Smooth muscle cell of bladder (primary cell): ENCODE measurements at places on chromosomes 16 and 17. TPM values are rescaled to one million over a fixed set of nuclear protein-coding genes. Genes with fewer than 3 reads are reported as not detected.

STH gene
- total RNA-seq = not detected in 2 replicates

EMP2 gene
- 9.2 and 16.1 TPM in 2 replicates for total RNA-seq

FZD2 gene
- total RNA-seq = 7.7 and 10.0 TPM in 2 replicates

ARL5C gene
- not detected in 2 replicates for total RNA-seq

JPT1 gene
- 40.0 and 49.9 TPM in 2 replicates for total RNA-seq

MT3 gene
- total RNA-seq = 0.37 TPM in 1 of 2 replicates, not detected in the other

NLGN2 gene
- 4.1 and 6.3 TPM in 2 replicates for total RNA-seq

NHERF2 gene
- 27.0 and 28.1 TPM in 2 replicates for total RNA-seq

SDK2 gene
- total RNA-seq = under 0.01 and 0.09 TPM in 2 replicates

GPRC5C gene
- 10.7 and 10.9 TPM in 2 replicates for total RNA-seq

PRPF8 gene
- total RNA-seq = 63.4 and 72.8 TPM in 2 replicates

DPEP2 gene
- total RNA-seq = not detected in 2 replicates

ST6GALNAC2 gene
- total RNA-seq = 1.0 and 4.1 TPM in 2 replicates

RCVRN gene
- 0.28 and 0.37 TPM in 2 replicates for total RNA-seq

SULT1A2 gene
- total RNA-seq = 0.09 and 0.28 TPM in 2 replicates
